WERI-Rb-1 (cell line): ENCODE measurements at places on chromosomes 1 and 21.

GRCh38 chr21:35382696-35383095 is 333.6 kb upstream of the RUNX1 start:
- no peak for DNase-seq

GRCh38 chr1:38500891-38501290 is 358.7 kb downstream of the RRAGC start:
- DNase-seq = no peak

DNA sequence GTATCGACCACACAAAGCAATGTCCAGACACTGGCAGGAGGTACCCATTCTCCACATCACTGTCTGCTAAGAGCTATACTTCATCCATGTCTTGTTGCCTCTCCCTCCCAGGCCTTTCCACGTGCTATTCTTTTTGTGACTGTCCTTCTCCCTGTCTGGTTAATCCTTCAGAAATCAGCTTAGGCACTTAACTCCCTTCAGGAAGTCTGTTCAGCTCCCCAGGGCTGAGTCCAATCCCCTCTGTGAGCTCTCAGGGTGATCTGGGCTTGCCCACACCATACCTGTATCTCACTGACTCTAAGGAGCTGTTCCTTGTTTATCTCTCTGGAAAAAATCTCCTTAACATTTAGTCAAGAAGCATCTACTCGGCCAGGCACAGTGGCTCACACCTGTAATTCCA is 69.4 kb downstream of the NID1 start:
- peak; percentile 92 for DNase-seq

- DNase-seq = no peak
These were observed 1.3 kb downstream of the ARL8A start for GRCh38 chr1:202143011-202143767.

GRCh38 chr21:45309069-45309986 is 21.6 kb upstream of the POFUT2 start:
- peak; percentile 82 for DNase-seq
